Calu3 (cell line): ENCODE measurements at places on chromosomes 4 and X. TPM values are rescaled to one million over a fixed set of nuclear protein-coding genes. Genes with fewer than 3 reads are reported as not detected.
A peak's percentile ranks its signal among the peaks of the same experiment; 100 is the strongest.

Gene MANBA
- 11.7 and 13.6 TPM in 2 replicates for total RNA-seq

GRCh38 chr4:108030332-108030731 is 40.6 kb downstream of the HADH start:
- H3K27me3 ChIP-seq, result no peaks in the 10 kb centered on the region
- DNase-seq, result peak; percentile 13
- H3K4me1 ChIP-seq, result no peaks in the 10 kb centered on the region
- H3K36me3 ChIP-seq, result peaks cover 5% of the 10 kb centered on the region
- H3K27ac ChIP-seq, result no peak overlapping the region
- no peak overlapping the region for H3K4me3 ChIP-seq

Gene PHOX2B
- total RNA-seq, result not detected in 2 replicates

Gene LANCL3
- 2.2 and 2.3 TPM in 2 replicates for total RNA-seq

- no peak for DNase-seq
- no peak overlapping the region for H3K4me3 ChIP-seq
- H3K36me3 ChIP-seq, result no peaks in the 10 kb centered on the region
- no peak overlapping the region for H3K27ac ChIP-seq
- no peaks in the 10 kb centered on the region for H3K4me1 ChIP-seq
- H3K27me3 ChIP-seq, result no peaks in the 10 kb centered on the region
These were observed 1709.4 kb downstream of the ARAP2 start for GRCh38 chr4:34534916-34535315.

- no peak overlapping the region for H3K4me3 ChIP-seq
- peak; percentile 27 for DNase-seq
- no peaks in the 10 kb centered on the region for H3K36me3 ChIP-seq
- no peaks in the 10 kb centered on the region for H3K27me3 ChIP-seq
- peaks cover 24% of the 10 kb centered on the region for H3K4me1 ChIP-seq
These were observed 22.9 kb upstream of the CPE start for GRCh38 chr4:165355900-165356300.

Gene F8A3
- total RNA-seq, result 12.2 and 15.7 TPM in 2 replicates

DNA sequence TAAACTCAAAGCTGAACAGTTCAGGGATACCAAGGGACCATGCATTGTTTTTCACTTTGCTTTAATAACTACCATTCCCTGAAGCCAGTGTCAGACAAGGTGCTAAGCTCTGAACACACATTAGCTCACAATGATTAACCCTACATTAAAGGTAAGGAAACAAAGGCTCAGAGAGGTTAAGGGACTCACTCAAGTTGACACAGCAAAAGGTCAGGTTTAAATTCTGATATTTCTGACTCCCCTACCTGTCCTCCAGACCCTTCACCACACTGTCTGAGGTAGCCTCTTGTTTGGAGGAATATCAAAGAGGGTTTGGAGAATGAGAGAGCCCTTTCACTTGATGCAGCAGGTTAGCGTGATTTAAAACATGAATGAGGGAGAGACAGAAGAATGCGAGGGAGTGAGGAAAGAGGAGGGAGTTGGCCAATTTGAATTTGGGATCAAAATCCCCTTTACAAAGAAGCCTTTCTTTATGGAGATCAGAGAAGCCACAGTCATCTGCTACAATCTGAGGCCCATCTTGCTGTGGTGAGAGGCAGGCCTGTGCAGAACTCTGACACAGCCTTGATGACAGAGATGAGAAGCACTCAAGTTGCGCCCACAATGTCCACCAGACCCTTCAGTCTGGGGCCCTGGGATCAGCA is 103.5 kb downstream of the FHDC1 start:
- no peaks in the 10 kb centered on the region for H3K27me3 ChIP-seq
- H3K4me3 ChIP-seq, result no peak overlapping the region
- no peak for DNase-seq
- no peaks in the 10 kb centered on the region for H3K4me1 ChIP-seq
- H3K27ac ChIP-seq, result no peak overlapping the region
